ENCODE measurements at places on chromosomes 3 and 15.
A peak's percentile ranks its signal among the peaks of the same experiment; 100 is the strongest.

DNA sequence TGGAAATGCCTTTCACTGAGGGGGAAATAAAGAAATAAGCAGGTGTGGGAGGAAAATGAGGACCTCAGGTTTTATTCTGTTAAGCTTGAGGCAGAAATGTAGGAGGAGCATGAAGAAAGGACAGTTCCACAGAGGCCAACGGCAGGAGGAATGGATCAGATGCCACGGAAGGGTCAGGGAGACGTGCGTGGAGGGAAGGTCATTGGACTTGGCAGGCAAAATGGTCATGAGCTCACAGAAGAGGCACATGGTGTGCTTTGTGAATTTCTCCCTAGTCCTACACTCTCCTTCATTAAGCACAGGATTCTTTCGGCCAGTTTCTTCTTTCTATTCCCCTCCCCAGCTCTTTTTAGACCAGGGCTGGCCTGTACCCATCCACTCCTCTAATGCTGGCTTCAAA, 32.5 kb upstream of the THSD4 start:
- no peak for DNase-seq

- DNase-seq, result no peak
These were observed 45.5 kb downstream of the NBEAL2 start for GRCh38 chr3:47024932-47025331.

DNA sequence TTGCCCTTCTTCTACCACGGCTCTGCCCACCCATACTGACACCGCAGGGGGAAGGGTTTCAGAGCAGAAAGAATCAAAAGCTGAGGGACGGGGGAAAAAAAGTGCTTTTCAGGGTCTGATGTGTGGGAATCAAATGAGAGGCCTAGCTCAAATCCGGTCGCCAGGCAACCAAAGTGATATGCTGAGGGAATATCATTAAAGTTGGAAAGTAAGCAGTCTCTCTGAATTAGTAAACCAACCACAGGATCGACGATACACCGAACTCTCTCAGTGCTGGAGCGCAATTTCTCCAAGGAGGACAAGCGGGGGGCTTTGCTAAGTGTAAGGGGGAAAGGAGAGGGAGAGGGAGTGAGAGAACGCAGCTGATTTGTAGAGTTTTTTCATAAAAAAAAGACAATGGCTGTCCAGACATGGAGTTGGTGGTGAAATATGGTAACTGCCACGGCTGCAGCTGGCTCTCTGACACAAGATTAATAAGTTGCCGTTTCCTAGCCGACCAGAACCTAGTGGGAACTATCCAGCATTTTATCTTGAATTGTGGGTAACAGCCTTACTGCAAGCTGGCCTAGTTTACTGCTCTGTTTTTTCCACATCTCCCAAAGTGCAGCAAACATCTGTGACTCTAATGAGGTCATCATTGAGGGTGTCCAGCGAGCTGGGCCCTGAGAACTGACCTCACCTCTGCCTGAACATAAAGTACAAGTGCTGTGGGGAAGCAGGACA, 530.2 kb downstream of the SOX2 start:
- DNase-seq, result peak; percentile 48

DNA sequence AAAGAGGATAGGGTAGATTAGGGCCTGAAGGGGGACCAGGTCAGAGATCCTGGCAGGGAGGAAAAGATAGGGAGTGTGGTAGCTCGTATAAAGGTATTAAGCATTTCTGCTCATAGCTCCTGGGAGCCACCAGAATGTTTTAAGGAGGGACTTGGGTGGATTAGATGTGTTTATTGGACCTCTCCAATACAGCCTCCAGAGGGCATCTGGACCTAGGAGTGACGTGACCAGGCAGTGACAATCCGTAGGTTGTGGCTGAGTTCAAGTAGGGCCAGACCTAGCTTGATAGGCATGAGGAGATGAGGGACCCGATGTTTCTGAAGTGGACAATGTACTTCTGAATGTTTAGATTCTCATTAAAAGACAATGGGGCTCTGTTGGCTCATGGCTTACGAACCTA, 435.2 kb downstream of the MCTP2 start:
- DNase-seq, result no peak

- DNase-seq, result no peak
These were observed 136.3 kb upstream of the ABHD17C start for GRCh38 chr15:80558631-80559319.

- no peak for DNase-seq
These were observed 1134.8 kb downstream of the NSUN3 start for GRCh38 chr3:95197661-95198060.

- no peak for DNase-seq
These were observed 16.0 kb downstream of the WDR82 start for GRCh38 chr3:52262447-52262846.

GRCh38 chr15:33150431-33150941, 44.0 kb downstream of the FMN1 start:
- no peak for DNase-seq

- DNase-seq, result no peak
These were observed 187.9 kb downstream of the SLCO3A1 start for GRCh38 chr15:92041371-92041770.

DNA sequence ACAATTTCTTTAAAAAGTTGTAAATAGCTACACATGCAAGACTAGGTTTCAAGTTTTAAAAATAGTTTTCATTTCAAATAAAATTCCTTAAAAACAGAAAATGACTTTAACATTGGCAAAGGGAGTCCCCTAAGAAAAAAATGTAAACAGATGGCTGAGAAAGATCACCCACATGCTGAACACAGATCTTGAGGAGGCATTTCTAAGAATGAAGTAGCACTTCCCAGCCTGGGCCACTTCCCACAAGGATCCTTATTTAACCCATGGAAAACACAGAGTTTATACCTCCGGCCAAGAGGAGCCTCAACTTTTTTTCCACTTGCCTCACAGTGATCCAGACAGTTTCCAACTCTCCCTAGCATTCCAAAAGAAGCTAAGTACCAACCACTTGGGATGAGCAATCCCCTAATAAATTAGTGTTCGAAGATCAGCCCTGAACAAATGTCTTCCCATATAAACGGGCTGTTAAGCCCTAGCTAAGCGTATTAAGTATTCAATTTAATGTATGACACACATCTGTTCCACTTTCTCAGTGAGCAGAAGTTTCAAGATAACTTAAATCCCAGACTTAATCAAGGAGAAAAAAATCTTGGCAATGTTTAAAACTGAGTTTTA, 61.4 kb downstream of the GADL1 start:
- no peak for DNase-seq

- DNase-seq, result no peak
These were observed 421.8 kb upstream of the TBL1XR1 start for GRCh38 chr3:177618873-177619733.

DNA sequence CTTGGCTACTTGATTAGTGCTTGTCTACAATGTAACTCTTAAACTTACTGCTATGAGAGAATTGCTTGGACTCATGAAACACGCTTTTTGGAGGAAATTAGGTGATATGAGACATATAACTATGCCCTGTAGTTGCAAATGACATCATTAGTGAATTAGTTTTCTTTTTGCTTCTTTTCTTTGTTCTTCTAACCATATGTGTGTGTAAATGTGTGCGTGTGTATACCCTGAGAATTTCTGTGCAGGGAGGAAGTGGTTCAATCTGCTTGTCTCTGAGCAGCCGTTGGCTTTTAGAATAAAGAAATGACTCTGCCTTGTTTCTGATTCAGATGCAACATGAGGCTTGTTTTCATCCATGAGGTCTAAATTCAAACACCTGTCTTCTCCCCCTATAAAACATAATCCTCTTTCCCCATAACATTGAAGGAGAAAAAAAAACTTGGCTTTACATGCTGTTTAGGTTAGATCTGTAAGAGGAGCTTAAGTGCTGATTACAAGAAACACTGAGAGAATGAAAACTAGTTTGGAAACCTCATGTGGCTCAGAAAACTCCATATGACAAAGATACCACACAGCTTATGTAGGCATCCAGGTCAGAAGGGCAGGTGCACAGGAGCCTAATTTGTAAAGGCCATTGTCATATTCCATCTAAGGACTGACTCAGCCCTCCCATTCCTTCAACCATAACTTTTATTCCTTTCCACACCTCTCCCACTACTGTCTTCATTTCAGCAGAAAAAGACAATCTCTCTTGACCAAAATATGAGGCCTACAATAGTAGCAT, 30.5 kb upstream of the BLM start:
- no peak for DNase-seq

DNA sequence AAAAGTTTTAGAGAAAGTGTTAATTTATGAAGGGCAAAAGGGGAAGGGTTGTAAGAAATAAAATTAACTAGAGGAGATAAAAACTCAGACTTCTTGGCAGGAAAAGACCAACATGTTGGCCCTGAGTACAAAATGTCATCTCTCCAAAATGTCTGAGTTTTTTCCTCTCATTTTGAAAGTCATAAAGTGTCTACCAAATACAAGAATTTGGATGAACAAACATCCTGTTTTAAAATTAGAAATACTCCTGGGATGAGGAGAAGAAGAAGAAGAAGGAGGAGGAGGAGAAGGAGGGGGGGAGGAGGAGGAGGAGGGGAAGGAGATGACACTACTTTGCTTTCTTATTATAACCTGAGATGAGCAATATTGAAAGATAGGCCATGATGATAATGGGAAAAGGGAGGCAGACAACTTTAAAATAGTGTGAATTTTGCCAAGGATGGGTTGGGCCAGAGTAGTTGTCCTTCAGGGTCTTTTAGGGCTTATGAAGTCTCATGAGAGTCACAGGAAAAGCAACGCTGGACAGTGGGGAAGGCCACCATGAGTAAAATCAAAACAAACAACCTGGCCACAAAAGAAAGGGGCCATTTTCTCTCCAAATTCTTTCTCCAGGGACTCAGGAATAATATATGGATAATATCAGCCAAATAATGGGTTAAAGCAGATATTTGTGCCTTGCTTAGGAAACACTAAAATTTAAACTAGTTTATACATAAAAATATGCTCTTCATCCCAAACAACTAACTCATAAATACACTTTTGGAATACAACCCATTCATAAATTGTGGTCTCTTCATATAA, 632.9 kb downstream of the EPHA3 start:
- DNase-seq, result no peak

- peak; percentile 22 for DNase-seq
These were observed 533.5 kb downstream of the IGSF11 start for GRCh38 chr3:118501152-118501551.

GRCh38 chr15:75104804-75105557, 81.6 kb downstream of the PPCDC start:
- DNase-seq, result no peak

DNA sequence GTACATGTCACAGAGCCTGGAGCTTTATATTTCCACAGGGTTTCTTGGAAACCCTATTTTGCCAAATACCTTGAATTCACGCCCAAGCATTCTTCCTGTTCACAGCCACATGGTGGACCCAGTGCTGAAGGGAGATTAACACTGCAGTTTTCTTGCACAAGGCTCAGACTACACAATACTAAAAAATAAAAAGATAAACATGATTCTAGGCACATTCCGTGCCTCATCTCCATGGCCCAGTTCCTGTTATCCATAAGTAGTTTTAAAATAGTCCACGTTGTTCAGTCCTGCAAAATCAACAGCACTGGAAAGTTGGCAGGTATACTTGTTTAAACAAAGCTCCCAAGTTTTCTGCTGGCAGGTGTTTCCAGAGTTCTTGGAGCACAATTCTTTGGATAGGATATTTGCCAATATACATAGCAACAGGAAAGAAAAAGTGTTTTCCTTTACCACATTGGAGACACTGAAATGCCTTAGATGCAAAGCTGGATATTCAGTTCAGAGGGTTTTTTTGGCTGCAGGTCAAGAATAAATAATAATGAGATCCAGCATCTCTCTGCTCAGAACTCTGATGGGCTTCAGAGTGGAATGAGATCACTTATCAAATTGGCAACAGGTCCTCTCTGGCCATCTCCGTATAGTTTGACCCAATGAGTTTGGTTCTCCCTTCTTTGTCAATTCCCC, 88.1 kb upstream of the TGFBR2 start:
- DNase-seq, result no peak

DNA sequence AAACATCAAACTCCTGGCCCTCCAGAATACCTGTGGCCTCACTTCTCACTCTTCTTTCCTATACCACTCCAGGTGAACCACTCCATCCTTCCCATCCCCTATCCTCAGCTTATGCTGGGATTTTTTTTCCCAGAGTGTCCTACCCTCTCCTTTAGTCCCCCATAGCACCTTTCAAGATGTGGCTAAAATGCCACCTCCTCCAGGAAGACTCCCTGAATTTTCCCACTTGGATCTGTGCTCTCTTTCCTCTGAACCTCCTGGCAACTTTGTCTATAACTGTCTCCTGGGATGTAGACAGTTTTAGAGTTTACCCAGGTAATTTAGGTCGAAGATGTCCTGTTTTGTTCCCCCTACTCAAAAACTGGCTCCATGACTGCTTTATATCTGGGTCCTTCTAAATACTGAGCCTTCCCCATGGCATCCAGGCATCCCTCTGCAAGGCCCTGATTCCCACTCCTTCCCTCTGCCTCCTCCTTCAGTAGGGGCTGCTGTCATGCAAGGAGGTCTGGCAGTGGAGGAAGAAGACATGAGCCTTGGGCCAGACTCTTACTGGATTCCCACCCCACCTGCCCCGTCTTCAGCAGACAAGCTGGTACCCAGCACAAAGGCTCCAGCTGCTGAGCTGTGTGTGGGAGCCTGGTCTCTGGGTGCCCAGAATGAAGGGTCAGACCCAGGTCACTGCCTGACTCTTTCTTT, 161.5 kb downstream of the SMAD6 start:
- no peak for DNase-seq

- no peak for DNase-seq
These were observed 937.6 kb downstream of the MCTP2 start for GRCh38 chr15:95168951-95169431.

- DNase-seq, result no peak
These were observed 1.2 kb downstream of the CRABP1 start for GRCh38 chr15:78341057-78341987.

- peak; percentile 10 for DNase-seq
These were observed 47.9 kb downstream of the ZNF710 start for GRCh38 chr15:90049030-90049429.

- DNase-seq, result no peak
These were observed 289.3 kb downstream of the EPHB1 start for GRCh38 chr3:135084405-135084804.

DNA sequence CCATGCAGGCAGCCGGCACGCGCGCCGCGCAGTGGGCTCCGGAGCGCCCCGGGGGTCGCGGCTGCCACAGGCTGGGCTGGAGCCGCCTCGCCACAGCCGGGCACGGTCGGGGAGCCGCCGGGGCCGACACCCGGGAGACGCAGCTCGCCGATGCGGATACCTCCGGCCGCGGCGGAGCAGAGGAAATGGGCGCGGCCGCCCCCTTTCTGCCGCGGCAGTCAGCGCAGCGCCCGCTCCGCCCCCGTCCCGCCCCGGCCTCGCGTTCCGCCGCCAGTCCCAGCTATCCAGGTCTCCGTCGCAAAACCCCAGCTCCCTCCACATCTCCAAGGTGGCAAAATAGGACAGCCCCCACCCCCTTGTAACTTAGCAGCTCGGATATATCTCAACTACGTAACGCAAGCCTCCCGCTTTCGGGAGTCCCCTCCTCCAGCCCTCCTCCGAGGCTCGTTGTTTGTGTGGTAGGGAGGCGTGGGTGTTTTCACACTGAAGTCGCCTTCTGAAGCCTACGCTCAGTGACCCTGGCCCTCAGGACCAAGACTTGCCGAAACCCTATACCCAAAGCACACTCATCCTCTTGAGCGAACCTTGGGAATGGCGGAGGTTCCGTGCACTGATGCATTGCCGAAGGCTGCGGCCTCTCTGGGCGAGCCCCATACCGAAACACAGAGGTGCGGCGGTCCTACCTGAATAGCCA, at the start of gene SH3BP5:
SH3BP5 (minus strand) TSS at position 182 of the 694 bp plus-strand sequence; CDS start at position 4, 178 bp downstream.
- peak; percentile 83 for DNase-seq

GRCh38 chr3:55678546-55679216, 191.6 kb upstream of the WNT5A start:
- DNase-seq, result peak; percentile 67
